Central memory CD4-positive, alpha-beta T cell (primary cell): ENCODE measurements at places on chromosomes 2 and 18.

- no peak for DNase-seq
Observed at GRCh38 chr2:209411718-209412117, 12.1 kb upstream of the MAP2 start.

- DNase-seq = peak; percentile 40
Observed at GRCh38 chr2:232611559-232612218, 21.7 kb upstream of the EFHD1 start.

DNA sequence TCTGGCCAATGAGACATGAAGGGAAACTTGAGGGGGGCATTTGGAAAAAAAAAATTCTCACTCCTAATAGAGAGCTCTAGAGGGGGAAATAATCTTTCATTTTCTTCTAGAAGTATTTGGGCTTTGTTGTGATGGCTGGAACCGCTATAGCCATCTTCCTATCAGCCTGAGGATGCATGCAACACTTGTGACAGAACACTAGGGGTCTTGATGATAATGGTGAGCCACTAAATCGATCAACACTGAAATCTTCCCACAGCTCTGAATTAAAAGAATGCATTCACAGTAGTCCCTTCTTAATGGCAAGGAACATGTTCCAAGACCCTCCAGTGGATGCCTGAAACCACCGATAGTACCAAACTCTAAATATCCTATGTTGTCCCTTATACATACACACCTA lies 325.3 kb downstream of the LNPK start:
- DNase-seq = no peak

- no peak for DNase-seq
Observed at GRCh38 chr2:206784559-206785353, 19.4 kb downstream of the FASTKD2 start.

DNA sequence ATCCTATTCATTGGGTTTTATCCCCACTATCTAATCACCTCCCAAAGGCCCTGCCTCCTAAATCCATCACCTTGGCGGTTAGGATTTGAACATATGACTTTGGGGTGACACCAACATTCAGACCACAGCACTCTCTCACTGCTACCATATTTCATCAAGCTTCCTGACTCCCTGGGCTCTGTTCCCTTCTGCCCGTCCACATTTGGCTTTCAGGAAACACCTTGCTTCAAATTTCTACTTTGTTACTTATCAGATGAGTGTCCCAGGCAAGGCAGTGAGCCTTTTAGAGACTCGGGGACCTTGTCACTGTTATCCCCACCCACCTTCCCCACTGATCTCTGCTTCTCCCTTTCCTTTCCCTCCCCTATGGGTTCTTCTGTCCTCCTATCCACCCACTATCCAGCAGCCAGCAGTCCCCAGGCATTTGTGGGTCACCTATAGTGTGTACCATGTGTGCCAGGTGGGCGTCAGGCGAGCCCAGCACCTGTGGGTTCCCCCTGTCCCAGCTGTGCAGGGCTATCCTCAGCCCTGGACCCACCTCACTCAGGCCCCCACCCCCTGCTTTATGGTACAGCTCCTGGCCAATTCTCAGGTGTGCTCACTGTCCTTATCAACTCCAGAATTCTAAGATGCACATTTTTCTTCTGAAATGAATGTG lies 230.9 kb downstream of the LOXHD1 start:
- DNase-seq = no peak

- no peak for DNase-seq
Observed at GRCh38 chr2:46065152-46065551, 232.1 kb upstream of the EPAS1 start.

- no peak for DNase-seq
Observed at GRCh38 chr2:40746191-40746590, 294.3 kb upstream of the SLC8A1 start.

DNA sequence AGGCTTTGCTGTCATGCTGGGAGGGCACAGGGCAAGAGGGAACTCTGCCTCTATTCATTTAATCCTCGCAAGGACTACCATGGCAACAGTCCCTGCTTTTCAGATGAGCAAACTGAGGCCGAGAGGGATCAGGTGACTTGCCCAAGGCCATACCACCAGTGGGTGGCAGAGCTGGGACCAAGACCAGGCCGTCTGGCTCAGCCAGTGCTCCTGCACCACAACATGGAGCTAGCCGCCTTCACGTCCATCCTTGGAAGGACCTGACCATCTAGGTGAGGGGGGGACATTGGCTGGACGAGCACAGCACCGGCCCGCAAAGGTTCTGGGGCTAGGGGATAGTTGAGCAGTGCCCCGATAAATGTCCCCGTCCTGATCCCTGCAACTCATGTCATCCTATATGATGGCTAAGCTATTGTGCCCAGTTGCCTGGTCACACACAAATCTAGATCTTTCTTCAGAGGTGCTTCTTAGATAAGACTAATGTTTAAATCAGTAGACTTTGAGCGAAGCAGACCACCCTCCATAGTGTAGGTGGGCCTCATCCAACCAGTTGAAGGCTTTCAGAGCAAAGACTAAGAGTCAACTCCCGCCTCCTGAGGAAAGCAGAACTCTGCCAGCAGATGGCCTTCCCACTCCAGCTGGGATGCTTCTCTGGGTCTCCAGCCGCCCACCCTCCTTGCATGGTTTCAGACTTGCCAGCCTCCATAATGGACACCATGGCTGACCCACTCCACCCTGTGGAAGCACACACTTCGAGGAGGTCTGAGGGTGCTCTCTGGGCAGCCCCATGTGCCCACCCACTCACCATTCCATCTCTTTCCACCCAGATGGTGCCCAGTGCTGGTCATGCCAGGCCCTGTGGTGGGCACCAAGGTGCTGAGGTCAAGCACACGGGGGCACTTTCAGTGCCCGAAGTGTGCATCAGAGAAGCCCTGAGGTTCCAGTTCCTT lies 214.8 kb upstream of the RAB6C start:
- no peak for DNase-seq

GRCh38 chr2:62928015-62928414 lies 122.6 kb upstream of the OTX1 start:
- no peak for DNase-seq

- peak; percentile 86 for DNase-seq
Observed at GRCh38 chr2:239264838-239265651, 135.8 kb downstream of the HDAC4 start.

GRCh38 chr18:55778788-55779690 lies 191.0 kb upstream of the TCF4 start:
- DNase-seq = no peak

DNA sequence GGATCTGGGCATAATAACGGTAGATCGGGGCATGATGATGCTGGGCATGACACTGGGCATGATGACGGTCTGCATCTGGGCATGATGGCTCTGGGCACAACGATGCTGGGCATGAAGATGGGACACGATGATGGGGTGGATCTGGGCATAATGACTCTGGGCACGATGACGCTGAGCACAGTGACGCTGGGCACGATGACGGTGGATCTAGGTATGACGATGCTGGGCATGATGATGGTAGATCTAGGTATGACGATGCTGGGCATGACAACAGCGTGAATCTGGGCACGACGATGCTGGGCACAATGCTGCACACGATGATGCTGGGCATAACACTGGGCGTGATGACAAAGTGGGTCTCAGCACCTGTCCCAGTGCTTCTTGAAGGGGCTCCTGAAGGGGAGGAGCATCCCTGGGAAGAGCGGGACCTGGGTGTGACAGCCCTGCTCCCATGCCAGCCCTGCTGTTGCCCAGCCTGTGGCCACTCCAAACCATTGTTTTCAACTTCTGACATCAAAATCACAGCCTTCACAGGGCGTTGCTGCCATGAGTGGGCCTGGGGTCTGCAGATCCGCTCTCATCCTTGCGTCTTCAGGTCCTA lies 30.4 kb upstream of the ALLC start:
- DNase-seq = no peak

DNA sequence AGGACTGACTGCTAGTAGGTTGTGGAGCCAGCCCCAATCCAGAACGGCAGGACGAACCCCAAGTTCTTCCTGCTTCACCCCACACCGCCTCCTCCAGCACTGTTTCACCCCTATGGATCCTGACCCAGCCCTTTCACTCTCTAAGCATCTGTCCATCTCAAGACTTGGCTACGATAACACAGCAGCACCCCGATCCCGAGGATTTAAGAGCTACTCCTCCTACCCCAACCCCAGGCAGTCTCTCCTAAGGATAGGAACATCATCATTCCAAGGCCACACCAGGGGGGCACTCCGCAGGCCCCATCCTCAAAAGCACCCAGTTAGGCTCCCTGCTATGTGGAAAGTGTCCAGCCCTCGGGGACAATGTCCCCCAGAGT lies 645 bp downstream of the KCTD18 start:
- DNase-seq = no peak

DNA sequence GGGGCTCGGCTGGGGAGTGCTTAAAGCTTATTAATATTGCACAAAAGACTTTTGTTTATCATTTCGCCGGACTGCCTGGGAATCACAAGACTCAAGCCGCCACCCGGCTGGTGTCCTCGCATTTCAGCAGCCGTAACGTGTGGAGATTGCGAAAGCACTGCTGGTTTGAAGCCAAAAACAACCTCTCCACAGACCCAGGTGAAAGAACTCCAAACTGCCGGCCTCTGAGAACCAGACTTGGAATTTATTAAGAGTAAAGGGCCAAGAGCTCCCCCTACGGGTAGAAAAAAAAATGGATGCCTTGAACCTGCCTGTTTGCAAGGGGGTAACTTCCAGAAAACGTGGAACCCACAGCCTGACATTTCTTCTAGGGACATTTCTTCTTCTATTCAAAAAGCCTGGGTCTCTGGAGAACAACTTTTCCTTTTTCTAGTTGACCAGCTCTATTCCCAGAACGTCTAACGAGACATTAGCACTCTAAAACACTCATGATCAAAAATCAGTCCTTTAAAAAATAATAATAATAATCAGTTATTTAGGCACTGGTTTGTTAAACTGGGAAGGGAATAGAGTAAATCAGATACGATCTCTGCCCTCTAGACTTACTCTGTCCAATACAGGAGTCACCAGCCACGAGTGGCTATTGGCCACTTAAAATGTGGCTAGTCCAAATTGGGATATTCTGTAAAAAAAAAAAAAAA lies 216.3 kb downstream of the C1D start:
- no peak for DNase-seq

DNA sequence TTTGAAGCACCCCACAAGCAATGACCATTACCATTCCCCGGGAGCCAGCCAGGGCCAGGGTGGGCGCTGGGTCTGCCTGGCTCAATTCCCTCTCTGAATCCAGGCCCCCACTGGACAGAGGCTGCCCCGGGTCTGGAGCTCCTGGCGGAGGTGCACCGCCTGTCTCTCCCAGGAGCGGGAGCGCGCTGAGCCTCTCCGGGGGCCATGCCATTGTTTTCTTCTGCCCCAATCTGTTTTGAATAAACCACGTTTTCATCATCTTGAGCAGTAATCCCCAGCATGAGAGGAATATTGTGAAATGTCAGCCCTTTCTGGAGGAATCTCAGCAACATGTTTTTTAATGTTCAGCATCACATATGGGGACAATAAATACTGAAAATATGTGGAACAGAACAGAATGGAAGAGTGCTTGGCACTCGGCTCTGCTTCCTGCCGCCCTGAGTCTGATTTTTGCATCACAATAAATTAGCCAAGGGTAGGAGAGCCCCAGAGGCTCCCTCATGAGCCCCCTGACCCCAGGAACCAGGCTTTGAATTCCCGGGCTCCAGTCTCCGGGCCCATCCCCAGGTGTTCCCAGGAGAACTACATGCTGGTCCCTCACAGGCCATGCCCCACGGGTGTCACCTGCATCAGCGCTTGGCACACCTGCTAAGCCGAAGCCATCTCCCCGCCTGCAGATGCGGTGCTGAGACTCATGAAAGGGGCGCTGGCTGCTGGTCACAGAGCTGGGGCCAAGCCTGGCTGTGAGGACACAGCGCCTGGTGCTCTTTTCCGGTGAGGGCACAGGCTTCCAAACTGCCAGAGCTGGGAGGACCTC lies 88.8 kb downstream of the INHBB start:
- DNase-seq = no peak

DNA sequence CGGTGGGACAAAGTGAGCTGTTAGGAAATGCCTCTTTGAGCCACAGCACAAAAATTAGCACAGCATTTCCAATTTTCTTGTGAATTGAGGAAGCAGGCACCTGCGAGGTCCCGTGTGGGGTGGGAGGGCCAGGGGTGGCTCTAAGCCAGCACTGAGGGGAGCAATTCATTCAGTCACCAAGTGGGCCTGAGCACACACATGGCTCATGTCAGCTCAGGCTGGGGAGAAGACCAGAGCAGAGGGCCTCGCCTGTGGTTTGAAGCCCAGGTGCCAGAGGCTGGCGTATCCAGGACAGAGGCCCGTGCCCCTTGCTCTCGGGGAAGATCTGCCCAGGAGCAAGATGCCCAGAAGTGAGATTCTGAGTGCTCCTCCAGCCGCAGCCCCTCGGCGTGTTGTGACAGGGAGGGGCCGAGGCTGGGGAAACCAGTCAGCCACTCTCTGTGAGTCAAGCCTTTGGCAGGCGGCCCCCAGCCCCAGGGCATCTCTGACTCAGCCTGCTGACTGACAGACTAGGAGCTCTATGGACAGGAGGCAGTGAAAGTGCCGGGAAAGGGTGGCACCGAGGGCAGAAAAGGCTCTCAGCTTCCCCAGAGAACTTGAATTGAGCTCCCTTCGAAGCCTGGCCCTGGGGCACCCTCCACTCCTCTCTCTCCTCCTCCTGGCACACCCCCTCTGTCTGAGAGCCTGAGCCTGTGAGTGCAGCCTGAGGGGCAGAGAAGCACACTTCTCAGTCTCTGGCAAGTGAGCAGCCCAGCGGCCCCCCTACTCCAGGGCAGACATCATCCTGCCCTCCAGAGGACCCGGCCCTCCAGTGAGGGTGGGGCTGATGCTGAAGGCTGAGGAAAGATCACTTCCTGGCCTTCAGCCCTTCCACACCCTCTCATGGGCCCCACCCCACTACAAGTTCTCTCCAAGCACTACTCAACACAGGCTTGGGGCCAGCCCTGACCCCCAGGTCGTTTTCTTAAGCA lies 32.3 kb downstream of the CYP26B1 start:
- no peak for DNase-seq

GRCh38 chr2:127048969-127049897 lies 57.7 kb downstream of the BIN1 start:
- DNase-seq = no peak

DNA sequence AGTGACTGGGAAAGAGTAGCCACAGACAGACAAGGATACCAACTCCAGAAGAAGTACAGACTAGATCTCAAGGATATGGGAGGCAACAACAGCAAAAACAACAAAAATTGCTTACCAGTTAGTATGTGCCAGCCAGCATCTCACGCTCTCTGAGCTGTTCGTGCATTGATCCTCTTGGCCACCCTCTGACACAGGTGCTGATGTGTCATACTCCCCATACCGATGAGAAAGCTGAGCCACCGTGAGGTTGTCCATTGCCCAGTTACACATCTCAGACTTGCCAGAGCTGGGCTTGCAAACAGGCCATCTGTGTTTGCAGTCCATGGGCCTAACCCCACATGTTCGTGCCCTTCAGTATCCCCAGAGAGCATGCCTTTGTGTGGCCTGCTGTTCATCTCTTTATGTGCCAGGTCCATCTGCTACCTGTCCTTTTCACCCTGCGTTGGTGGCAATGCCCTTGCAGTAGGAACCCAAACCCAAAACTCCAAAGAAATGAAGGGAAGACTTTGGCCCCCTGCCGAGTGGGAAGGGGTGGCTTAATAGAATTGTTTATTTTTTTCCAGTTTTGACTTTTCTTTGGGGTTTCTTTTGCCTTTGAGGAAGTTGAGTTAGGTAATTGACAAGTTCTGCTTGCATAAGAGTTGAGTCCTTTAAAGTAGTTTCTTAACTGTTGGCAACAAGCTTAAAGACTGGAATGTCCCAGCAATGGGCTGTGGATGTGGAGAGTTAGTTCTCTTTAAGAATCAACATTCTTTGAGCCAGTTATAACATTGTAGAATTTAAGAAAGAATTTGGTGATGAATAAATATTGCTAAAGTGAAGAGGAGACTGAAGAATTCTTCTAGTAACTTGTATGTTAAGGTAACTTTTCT lies 46.7 kb downstream of the LYPD6B start:
- DNase-seq = no peak

GRCh38 chr2:128505150-128505490 lies 186.5 kb upstream of the HS6ST1 start:
- DNase-seq = no peak
